Stimulated activated CD4-positive, alpha-beta T cell treated with anti-CD3 and anti-CD28 coated beads, Interleukin-1b, Interleukin-23, amount 100 ng/mL, for 1 hour (primary cell): ENCODE measurements at places on chromosomes 3 and 15.
A peak's percentile ranks its signal among the peaks of the same experiment; 100 is the strongest.

- no peak for DNase-seq
Observed at GRCh38 chr3:102471001-102471400, 36.2 kb downstream of the ZPLD1 start.

DNA sequence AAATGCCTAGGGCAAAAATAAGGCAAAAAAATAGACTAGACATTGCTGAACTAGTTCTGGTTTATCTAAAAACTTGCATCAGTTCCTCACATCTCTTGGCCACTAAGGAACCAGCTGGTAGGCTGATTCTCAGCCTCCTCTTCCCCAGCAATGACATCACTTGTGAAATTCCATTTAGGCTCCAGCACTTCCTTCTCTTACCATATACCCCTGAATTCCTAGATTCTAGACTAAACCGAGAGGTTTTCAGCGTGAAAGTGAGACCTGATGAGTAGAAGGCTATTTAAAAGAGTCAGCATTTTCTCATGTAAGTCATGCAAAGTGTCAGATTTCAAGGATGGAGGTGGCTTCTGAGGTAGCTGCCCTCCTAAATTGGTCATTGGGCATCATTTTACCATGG lies 247.1 kb upstream of the CDIN1 start:
- no peak for DNase-seq

GRCh38 chr3:184234224-184234623 lies 4.8 kb downstream of the VWA5B2 start:
- DNase-seq = no peak

- no peak for DNase-seq
Observed at GRCh38 chr3:141231952-141232823, 563 bp downstream of the PXYLP1 start.

DNA sequence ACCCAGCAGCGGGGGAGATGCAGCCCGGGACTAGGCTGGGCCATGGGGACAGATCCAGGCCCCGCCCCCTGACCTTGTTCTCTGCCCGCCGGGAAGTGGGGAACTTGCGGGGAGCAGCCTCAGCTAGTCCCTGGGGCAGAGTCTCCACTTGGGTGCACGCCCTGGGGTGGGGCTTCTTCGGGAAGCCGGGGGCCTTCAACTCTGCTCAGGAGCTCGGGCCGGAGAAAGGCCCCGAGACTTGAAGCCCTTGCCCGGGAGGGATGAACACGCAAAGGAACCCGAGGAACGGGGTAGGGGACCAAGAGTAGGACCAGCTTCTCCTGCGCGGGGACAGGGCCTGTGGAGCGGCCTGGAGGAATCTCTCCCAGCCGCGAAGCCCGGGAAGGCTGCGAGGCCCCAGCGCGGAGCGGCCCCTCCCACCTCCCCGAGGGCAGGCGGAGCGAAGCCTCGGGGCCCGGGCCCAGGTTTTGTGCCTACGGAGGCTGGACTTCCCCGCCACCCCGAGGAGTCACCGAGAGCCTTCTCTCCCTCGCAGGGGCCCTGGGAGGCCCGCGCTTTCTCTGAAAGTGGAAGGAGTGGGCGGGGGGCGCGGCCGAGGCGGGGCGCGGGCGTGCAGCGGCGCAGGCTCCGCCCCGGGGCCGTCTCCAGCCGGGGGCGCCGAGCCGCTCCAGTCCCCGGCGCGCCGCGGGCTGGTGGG lies at the start of gene ITPKA:
TSS of gene ITPKA (plus strand) at position 670 of the 697 bp plus-strand sequence. CDS start 54 bp downstream, outside the sequence.
- peak; percentile 32 for DNase-seq

GRCh38 chr15:73331991-73332925 lies 36.5 kb downstream of the HCN4 start:
- DNase-seq = no peak

DNA sequence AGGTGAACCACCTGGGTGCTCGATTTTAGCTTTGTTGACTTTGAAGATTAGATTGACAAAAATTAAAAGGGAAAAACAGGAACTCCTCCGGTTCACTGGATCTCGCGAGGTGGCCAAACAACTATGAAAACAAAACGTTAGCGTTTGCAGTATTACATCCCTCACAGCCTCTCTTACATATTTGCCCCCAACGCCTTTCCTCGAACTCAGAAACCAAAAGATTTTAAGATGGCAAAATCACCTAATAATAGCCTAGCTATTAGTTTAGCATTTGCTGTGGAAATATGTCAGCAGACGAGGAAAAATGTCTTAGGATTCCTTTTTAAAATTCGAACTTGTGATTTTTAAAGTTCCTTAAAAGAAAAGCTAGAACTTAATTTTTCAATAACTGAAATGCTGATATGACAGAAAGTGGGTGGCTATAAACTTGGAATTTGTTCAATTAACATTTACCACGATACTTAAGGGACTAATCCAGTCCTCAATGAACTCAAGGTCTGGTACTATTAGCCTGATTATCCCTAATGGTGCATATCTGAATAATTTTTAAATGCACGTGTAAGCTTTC lies 491 bp upstream of the SENP7 start:
- DNase-seq = no peak

- DNase-seq = no peak
Observed at GRCh38 chr3:138381413-138381901, 33.1 kb downstream of the MRAS start.

- DNase-seq = no peak
Observed at GRCh38 chr3:160259589-160259988, 34.4 kb downstream of the C3orf80 start.

GRCh38 chr3:155079746-155080487 lies at the start of gene MME:
Gene MME, plus strand, starts transcription at chr3:155080319. Its CDS starts 3,849 bp downstream, at chr3:155084168.
- DNase-seq = no peak

DNA sequence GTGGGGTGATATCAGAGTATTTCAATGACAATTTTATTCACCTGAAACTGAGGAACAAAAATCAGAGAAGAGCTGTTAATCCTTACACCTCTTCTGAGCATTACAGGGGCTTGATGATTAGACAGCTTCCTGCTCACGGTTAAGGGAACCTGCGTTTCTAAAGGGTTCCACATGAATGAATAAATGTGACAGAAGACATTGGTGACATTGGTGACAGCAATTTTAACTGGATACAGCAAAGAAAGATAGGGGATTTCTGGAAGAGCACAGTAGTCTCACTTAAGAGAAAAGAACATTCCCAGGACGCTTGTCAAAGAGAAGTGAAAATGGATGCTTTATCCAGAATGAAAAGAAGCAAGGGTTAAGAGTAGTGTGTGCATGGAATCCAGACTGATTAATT lies 235.9 kb upstream of the CNTN3 start:
- DNase-seq = no peak

DNA sequence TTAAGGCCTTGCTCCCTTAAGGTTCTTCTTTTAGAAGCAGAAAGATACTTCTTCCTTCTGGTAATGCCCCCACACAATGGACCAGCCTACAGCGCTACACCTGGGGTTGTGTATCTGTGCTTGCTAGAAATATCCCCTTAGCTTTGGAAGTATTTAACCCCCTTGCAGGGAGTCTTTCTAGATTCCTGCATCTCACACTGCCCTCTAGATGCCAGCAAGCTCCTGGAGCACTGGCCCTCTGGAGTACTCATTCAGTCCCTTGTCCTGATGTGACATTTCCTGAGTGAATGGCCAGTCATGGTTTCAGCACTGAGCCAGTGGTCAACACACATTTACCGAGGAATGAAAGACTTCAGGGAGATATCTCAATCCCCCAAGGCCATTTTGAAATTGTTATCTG lies 30.4 kb upstream of the RBP2 start:
- no peak for DNase-seq

DNA sequence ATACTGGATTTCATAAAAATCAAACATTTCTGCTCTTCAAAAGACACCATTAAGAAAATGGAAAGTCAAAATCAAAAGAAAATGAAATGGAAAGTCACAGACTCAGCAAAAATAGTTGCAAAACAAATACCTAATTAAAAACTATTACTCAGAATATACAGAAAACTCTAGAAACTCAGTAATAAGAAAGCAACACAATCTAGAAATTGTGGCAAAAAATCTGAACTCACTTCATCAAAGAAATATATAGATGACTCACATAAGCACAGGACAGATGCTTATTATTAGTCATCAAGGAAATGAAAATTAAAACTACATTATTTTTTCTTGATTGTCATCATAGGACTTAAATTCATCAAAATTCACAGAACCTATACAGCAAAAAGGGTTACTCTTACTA lies 430.0 kb downstream of the SHQ1 start:
- DNase-seq = no peak

DNA sequence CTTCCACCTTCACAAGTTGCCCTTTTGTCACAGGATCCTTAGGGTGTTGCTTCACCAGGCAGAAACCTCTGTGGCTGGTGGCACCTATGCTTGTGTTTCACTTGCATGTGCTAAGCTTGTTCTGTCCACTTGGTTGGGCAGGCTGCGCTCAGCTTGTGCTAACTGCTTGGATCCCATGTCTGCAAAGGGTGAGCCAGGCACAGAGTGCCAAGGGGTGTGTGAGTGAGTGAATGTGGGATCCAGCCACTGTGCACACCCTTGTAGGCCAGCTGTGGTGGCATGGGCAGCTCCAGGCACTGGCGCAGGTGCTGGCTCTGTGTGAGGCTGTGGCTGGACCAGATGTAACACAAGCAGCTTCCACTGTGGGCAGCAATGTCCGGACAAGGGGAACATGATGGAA lies 728.7 kb upstream of the ROBO1 start:
- DNase-seq = no peak

DNA sequence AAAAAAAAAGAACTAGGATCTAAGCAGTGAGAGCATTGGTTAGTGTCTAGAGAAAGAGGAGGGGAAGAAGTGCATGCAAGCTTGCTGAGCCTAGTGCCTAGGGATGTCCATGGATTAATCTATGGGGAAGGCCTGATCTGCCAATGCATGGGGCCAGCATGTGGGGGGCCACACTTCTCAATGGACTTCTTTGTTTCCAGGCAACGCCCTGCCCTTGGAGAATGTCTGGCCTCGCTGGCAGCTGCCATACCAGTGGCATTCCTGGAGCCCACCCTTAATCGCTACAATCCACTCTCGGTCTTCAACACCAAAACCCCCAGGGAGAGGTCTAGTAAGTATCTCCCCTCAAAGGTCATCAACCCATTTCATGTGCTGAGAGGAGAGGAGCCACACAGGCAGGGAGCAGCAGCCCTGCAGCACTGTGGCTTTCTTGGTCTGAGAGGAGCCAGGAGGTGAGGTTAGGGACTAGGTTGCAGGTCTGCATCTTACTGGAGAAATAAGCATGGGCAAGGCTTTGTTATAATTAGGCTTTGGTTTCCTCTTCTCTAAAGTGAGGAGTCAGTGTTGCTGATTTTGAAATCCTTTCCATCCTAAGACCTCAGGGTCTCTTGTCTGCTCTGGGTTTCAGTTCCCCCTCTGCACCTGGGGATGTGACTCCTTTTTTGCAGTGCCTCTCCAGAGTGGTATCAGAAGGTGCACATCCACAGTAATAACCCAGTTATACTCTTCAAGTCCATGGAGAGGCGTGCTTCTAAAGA lies 188.1 kb upstream of the CHRM5 start:
- no peak for DNase-seq

GRCh38 chr3:127384717-127385539 lies 97.1 kb upstream of the PRR20G start:
- no peak for DNase-seq

DNA sequence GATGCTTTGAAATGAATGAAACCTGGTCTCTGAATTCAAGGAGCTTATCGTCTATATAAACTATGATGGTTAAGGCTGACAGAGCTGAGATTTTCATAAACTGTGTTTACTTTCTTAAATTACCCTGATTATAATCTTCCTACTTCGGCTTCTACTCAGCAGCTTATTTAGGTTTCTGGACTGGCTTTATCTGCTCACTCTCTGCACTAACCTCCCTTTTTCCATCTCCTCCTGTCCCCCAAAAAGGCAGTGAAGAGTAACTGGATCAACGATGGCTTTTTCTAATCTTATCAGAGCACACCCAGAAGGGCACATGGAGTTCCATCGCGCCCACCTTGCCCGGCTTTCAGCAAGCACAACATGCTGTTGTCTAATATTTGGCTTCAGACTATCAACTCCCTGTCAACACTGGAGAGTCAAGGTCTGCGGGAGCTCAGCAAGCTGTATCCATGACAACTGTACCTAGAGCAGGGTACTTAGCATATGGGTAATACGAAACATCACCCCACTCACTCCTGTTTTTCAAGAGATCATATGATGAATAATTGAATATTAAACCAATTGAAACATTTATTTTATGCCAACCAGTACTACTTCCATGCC lies 417.3 kb downstream of the GABRB3 start:
- no peak for DNase-seq

DNA sequence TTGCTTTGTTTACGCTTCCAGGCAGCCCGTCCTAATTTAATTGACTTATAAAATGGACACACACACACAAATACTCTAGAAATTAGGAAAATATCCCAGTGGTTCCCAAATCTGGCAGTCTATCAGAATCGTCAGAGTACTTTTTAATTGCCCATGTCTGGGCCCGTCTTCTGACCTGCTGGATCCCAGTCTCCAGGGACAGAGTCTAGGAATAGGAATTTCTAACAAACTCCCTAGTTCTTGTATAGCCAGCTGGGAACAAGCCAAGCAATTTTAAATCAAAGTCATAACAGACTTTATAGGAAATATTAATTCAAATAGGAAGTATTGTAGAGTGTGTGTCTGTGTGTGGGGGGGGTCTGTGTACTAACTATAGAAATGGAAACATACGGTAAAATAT lies 33.4 kb downstream of the LDHAL6B start:
- no peak for DNase-seq

GRCh38 chr3:52494445-52494844 lies 693 bp upstream of the STAB1 start:
- no peak for DNase-seq

GRCh38 chr3:8780279-8780678 lies 10.9 kb upstream of the OXTR start:
- no peak for DNase-seq

DNA sequence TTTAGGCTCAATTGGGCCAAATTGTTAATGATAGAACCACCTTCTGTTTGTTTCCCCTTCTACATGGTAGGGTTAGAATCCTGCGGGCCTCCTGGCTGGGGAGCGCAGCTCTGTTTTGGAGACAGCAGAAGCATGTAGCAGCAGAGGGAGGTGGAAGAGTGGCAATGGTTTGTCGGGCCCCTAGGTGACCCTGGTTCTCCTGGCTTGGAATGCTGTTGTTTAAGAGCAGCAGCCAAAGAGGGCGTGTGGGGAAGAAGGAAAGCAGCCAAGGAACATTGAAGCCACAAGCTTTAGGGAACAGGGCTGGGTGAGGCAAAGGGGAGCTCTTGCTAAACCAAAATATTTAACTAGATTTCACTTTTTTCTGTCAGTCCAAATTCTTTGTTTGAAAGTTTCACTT lies 213.7 kb upstream of the NR2E3 start:
- DNase-seq = no peak
